Right hindlimb (tissue), 1 donor: ENCODE measurements at places on chromosomes 2 and 18.

DNA sequence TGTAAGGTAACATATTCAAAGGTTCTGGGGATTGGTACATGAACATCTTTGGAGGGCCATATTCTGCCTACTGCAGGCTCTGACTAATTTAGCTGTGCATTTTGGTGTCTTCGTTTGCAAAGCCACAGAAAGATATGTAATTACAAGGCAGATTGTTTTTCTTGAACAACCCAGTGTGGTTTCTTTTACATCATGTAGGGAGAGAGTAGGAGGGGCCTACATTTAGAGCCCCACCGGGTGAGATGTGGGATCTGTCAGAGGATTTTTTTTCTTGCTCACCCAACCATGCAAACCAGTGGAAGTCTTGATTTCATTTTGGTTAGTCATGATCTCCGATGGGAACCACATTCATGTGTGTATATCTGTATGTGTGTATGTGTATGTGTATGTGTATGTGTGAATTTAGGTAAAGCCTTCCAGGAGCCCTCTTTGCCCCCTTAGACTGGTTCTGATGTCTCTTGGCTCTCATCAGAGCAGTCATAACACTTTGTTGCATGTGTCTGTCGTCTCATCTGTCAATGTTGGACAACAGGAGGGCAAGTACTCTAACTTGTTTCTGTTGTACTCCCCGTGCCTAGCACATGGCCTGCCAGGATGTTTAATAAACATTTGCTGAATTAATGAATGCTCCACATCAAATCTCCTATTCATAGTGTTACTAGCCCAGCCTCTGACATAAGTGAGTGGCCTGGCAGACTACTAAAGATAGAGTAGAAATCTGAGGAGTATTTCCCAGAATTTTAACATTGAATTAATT lies 239.9 kb downstream of the MTX2 start:
- DNase-seq: no peak

DNA sequence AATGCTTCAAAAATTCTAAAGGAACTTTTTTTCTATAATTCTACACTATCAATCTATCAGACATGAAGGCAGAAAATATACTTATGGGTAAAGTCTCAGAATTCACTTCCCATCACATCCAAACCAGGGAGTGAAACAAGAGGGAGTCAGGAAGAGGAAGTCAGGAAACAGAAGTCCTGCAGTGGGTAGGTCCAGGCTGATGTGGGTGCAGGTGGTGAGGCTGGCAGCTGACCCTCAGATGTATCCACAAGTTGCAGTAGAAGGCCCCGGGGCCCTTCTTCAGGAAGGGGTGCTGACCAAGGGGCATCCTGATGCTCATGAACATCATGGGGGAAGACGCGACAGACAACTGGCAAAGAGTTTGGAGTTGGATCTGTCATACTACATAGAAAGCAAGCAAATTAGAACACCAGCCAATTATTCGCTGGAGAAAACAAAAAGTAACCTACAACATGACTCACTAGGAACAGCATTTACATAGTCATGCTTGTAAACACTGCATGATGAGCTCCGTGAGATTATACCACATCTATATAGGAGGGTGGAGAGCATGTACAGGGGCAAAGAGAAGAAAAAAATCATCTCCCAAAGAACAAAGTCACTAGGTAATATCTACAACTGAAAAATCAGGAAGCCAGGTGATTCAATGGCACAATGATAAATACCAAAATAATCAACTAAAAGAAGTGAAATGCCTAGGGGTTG lies 4.2 kb downstream of the UXS1 start:
- DNase-seq: no peak

GRCh38 chr2:33441235-33441810 lies 35.1 kb upstream of the RASGRP3 start:
- peak; percentile 82 for DNase-seq

DNA sequence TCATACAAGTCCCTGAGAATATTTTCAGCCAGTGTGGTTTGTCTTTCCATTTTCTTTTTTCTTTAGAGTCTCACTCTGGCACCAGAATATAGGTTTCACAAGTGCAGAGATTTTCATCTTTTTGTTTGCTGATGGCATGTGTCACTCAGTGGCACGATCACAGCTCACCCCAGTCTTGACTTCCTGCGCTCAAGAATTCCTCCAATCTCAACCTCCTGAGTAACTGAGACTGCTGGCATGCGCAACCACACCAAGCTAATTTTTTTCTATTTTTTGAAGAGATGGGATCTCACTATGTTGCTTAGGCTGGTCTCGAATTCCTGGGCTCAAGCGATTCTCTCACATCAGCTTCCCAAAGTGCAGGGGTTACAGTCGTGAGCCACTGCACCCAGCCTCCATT lies 23.9 kb downstream of the NBEAL1 start:
- DNase-seq: no peak

GRCh38 chr2:185208261-185208660 lies 530.3 kb upstream of the FSIP2 start:
- no peak for DNase-seq

DNA sequence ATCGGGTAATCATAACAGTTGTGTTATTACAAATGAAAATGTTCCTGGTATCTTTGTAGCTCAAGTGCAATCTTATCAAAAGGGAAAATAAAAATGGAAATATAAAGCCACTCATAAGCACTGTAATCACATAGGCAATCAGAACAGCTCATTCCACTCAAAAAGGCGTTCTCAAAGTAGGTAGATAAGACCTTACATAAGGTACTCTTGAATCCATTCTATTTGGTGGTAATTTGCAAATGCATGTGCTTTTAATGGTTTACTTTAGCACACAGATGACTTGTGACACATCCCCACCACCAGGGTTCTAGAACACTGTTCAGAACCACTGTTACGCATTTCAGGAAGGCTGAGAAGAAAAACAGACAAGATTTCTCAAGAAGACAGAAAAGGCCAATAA lies 86.7 kb upstream of the NARS1 start:
- DNase-seq: no peak

GRCh38 chr2:234355021-234355720 lies 141.7 kb downstream of the ARL4C start:
- DNase-seq: no peak

DNA sequence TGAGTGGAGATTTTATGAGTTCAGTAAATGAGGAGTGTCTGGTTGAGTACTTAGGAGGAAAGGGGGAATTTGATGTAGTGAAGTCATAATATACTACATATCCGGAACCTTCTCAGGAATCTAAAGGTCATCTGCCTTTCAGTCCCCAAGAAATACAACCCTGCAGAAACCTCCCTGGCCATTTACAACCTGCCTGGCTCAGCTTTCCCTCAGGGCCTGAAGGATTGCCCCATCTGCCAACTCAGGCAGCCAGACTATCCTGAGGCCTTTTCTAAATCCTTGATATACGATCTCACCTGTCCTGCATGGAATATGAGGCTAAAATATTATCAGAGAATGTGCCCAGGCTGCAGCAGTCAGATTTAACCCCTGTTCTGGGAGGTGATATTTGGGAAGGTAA lies 165.4 kb upstream of the SPOPL start:
- no peak for DNase-seq

- no peak for DNase-seq
Observed at GRCh38 chr2:57330447-57330846, 716.2 kb upstream of the VRK2 start.

GRCh38 chr2:112691881-112692281 lies 28.9 kb upstream of the NT5DC4 start:
- no peak for DNase-seq

- no peak for DNase-seq
Observed at GRCh38 chr2:196101325-196101991, 32.8 kb upstream of the DNAH7 start.

GRCh38 chr2:100178085-100178788 lies 35.8 kb upstream of the AFF3 start:
- no peak for DNase-seq

DNA sequence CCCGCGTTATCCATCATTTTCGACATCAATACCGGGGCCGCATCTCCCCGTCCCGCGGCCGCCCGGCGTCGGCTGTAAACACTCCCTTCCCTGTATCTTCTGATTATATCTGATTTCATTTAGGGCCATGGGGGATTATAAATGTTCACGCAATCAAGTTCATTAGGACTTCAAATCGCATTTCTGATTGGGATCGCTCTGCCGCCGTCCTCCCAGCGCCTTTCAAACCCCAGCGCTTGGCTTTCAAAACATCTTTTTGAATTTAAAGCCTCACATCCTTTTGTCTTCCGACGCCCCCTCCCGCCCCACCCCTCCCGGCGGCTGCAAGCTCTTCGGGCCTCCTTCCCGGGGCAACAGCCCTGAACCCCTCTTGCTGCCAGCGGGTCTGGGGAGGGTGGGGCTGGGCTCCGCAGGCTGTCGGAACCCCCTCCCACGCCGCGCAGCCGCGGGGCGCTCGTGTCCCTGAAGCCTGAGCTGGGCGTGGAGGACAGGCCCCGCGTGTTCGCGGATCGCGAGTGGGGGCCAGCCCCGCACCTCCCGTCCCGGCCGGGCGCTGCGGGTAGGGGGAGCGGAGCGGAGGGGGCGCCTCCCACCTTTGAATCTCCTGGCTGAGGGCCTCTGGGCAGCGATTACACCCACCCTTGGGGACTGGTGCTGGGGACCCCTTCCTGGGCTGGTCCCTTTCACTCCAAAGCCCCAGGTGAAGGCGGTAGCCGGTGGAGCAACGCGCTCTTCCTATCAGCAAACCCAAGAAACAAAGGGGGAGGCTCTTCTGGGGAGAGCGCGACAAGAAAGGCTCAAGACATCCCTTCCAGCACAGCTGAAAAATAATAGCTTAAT lies 11.3 kb upstream of the GBX2 start:
- no peak for DNase-seq

GRCh38 chr18:25799231-25799630 lies 291.2 kb downstream of the SS18 start:
- no peak for DNase-seq

GRCh38 chr2:181891258-181891965 lies at the start of gene ITPRID2:
Gene ITPRID2, plus strand, starts transcription at chr2:181891730. Its CDS starts 337 bp downstream, at chr2:181892067.
- peak; percentile 90 for DNase-seq
